ENCODE measurements at places on chromosomes 2 and 18. TPM values are rescaled to one million over a fixed set of nuclear protein-coding genes. Genes with fewer than 3 reads are reported as not detected.

SLC8A1 gene
- total RNA-seq = 6.5 TPM

B3GNT7 gene
- total RNA-seq = not detected

CENPO gene
- 8.5 TPM for total RNA-seq

ANKRD30BL gene
- not detected for total RNA-seq

IL1B gene
- 0.72 TPM for total RNA-seq

CDH7 gene
- total RNA-seq = not detected

TXNDC2 gene
- 0.32 TPM for total RNA-seq

ERICH2 gene
- not detected for total RNA-seq
